CD8-positive, alpha-beta memory T cell (primary cell): ENCODE measurements at places on chromosomes 13 and 19. TPM values are rescaled to one million over a fixed set of nuclear protein-coding genes. Genes with fewer than 3 reads are reported as not detected.

The ZNF836 gene
- 17.1 TPM for polyA plus RNA-seq

DNA sequence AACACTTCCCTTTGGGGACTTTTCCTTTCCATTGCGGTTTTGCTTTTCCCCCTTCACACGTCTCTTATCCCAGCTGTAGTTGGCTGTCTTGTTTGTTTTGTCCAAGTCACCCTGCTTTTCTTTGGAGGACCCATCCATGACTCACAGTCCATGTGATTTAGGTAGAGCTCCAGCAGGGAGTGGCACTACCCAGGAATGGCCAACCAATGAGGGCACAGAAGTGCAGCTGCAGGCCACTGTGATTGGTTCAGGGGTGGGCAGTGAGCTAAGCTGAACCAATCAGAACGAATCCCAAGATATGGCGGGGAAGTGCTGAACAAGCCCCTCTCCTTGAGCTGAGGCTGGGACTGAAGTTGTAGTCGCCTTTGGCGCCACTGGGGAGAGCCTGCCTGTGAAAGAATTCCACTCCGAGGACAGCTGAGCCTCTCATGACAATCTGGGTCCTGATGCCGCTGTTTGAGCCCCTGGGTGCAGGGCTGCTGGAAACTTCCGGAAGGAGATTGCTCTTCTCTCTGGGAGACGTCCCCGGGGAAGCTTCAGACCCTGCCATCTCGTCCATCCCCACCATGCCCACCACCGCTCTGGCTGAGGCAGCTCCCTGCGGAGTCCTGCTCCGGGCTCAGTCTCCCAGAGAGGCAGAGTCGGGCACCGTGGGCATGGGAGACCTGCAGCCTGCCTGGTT is 62.9 kb upstream of the URI1 start:
- DNase-seq: no peak

DNA sequence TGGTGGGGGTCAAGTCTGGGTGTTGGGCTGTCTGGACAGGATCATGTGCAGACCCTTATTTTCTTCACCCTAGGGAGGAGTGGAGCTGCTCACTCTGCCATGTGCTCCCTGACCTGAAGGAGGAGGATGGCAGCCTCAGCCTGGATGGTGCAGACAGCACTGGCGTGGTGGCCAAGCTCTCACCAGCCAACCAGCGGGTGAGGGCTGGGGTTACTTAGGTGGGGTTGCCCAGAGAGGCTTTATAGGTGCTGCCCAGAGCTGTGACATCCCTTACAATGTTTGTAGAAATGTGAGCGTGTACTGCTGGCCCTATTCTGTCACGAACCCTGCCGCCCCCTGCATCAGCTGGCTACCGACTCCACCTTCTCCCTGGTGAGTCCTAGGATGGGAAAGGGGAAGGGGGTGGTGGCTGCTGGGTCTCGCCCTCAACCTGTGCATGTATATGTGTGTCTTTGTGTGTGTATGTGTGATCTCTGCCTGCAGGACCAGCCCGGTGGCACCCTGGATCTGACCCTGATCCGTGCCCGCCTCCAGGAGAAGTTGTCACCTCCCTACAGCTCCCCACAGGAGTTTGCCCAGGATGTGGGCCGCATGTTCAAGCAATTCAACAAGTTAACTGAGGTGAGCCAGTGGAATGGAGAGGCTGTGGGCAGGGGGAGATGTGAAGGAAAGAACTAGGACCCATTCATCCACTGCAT is 5.1 kb downstream of the CHMP2A start:
- no peak for DNase-seq

GRCh38 chr13:43751624-43752023 is 35.1 kb downstream of the ENOX1 start:
- no peak for DNase-seq

DNA sequence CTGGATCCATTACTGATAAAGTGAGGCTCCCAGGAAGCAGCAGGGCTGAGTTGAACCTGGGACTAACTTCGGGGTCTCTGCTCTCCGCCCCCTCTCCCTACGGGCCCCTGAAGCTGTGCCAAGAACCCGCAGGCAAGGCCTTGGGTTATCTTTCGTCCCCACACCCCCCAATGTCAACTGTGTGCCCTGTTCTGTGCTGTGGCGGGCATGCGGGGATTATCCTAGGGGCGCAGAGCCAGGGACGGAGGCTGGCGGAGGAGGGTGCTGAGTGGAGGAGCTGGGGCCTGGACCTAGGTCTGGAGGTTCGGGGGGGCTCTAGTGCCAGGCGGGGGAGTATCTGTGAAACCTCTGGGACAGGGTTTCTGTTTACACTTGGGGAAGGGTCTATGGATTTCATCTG is 26.4 kb downstream of the RFX1 start:
- no peak for DNase-seq

- DNase-seq: no peak
These were observed 172.5 kb upstream of the MIR17HG start for GRCh38 chr13:91174886-91175501.

- no peak for DNase-seq
These were observed 10.5 kb downstream of the MYO9B start for GRCh38 chr19:17086120-17086519.
